ENCODE measurements at places on chromosomes 11 and 22.

DNA sequence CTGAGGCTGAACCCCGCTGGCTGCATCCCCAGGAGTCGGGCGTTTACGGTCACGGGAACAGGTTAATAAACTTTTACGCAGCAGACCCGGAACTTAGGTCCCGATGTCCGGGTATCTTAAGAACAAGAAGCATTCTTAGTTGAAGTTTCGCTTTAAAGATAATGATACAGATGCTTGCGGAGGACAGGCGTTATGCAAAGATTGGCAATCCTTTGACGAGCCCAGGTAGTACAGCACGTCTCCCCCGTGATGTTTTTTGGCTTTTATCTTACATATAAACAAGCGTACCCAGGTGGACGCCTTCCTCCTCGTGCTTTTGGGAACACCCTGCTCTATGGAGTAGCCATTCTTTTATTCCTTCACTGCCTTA lies 871 bp upstream of the TOLLIP start:
- no peak for DNase-seq

- DNase-seq = no peak
Observed at GRCh38 chr11:83471831-83472727, 185.9 kb upstream of the CCDC90B start.

DNA sequence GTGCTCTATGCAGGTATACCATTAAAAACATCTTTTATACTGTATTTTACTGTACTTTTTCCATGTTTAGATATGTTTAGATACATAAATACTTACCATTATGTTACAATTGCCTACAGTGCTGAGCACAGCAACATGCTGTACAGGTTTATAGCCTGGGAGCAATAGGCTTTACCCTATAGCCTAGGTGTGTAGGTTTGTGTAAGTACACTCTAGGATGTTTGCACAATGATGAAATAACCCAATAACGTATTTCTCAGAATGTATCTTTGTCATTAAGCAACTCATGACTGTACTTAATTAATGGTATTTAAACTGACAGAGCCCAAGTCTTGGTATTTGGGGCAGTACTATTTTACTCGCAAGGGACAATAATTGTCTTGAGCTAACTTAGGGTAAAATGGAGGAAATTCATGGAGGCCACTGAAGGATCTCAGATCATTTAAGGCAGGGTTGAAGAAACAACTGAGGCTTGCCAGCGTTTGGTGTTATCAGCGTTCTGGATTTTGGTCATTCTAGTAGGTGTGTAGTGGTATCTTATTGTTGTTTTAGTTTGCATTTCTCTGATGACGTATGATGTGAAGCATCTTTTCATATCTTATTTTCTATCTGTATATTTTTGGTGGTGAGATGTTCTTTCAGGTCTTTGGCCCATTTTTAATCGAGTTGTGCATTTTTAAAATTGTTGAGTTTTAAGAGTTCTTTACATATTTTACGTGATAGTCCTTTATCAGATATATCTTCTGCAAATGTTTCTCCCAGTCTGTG lies 42.4 kb downstream of the ADAMTS15 start:
- DNase-seq = no peak

- DNase-seq = peak; percentile 69
Observed at GRCh38 chr22:17964643-17965042, 59.7 kb downstream of the MICAL3 start.

DNA sequence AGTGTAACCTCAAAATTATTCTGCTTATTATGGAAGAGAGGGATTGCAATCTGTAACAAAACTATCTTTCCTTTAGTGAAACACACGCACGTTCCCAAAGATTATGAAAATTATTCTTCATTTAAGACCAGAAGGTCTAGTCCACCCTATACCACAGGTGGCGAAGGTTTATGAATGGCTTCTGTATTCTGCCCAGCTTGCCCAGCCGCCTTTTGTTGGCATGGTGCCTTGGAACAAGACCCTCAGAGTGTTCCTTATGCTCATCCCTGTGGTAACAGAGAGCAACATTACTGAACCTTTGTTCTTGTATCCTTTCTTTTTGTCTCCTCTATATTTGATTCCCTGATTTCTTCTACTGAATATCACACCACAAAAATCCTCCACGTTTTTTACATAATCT lies 116.4 kb downstream of the FAR1 start:
- no peak for DNase-seq

- DNase-seq = no peak
Observed at GRCh38 chr11:18761144-18761543, 30.5 kb downstream of the PTPN5 start.

- no peak for DNase-seq
Observed at GRCh38 chr11:122954455-122954854, 27.2 kb downstream of the BSX start.

- DNase-seq = peak; percentile 72
Observed at GRCh38 chr11:73325036-73325981, 17.2 kb downstream of the ARHGEF17 start.
